ENCODE measurements at places on chromosomes 16 and 17. TPM values are rescaled to one million over a fixed set of nuclear protein-coding genes. Genes with fewer than 3 reads are reported as not detected.

DNA sequence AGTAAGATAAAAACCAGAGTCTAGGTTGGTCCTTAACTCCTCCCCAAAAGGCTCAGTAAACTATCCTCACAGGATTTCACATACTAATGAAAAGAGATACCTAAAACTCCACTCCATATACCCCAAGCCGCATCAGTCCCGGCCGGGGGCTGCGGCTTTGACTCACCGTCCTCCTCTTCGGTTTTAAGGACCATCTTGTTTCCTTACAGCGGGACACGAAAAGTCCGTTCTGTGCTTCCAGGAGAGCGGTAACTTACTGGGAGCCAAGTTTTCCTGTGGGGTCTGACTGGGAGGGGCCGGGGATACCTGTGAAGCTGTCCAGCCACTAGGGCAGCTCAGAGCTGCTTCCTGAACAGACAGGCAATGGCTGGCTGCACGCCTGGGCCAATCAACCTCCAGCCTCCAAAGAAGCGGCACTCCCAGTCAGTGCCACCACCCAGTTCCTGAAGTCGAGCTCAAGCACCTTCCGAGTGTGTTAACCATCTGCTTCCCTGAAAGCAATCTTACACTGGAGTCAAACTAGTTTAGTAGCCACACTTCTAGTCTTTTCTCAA lies 45.5 kb downstream of the CYTH1 start:
- peak; percentile 94 for DNase-seq

DNA sequence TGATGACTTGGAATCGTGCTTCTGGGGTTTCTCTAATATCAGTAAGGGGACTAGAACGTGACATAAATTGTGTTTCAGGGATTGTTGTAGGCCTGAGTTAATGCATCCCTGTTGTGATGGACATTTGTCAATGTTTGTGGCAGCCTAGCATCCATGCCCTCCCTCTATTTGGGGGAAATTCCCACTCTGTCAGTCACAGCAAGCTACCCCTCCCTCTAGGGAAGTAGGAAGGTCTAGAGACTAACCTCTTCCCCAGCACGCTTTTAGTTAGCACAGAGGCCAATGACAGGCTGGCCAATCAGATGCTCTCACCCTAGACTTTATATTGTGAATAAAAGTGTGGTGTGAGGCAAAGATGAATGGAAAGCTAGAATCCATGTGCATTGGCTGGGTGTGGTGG lies 32.4 kb upstream of the NF1 start:
- DNase-seq, result no peak

DNA sequence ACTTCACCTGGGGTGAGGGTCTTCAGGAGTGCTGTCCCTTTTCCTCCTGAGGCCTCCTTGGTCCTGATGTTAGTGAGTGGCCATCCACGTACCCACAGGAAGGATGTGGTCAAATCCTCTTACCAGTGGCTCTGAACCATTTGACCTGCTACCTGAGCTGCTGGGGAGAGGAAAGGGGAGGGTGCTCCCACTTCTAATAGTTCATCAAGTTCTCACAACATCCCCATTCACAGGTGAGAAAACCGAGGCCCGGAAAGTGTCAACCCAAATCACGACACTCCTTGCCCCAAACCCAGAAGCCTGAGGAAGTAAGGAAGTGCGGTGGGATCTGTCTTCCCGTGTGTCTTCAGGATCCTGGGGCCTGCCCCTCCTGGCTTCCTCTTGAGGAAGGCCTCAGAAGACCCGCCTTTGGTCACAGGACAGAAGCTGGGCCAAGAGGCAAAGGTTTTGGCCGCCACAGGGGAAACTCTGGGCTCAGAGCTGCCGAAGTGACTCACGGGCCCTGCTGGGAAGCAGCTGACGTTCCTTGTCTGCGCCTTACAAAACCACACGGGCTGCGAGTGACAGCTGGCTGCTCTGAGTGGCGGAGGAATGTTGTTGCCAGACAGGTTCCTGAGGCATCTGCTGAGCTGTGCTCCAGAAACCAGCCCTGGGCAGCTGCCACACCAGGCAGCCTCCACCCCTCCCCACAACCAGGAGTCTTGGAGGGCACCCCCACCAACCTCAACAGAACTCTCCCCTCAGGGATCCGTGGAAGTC lies 13.9 kb upstream of the KIFC3 start:
- peak; percentile 90 for DNase-seq

DNA sequence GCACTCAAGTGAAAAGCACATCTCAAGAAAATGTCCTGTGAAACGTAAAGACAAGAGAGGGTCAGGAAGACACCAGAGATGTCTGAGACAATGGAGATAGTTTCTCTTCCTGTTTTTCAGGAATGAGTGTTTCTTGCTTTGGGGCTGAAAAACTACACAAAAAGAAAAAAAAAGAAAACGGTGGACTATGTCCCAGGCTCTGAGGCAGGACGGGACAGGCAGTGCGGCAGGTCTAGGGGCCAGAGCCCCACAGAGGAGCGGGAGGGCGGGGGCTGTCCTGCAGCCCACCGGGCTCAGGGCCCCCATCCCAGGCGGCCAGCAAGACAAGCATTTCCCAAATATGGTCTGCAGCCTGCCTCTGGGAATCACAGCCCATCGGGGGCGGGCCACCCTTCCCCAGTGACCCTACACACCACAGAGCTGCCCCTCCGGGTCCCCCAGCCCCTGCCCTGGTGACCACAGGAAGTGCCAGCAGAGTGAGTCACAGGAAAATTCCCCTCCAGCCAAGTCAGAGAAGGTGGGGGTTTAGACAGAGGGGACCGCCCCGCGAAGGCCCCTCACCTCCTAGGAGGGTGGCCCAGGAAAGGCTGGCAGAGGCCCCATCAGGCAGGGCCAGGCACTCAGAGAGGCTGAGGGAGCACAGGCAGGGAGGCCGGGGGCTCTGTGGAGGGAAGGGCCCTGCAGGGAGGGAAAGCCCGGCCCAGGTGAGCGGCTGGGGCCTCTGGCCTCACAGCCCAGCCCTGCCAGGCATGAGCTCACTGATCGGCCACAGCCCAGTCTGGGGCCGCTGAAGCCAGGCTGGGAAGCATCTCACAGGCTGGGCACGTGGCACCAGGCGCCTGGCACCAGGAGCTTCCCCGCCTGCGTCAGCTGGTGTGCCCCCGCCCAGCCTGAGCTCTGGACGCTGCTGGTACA lies 6.3 kb downstream of the BCAR1 start:
- DNase-seq, result peak; percentile 82

GRCh38 chr16:81473558-81473957 lies 28.9 kb downstream of the CMIP start:
- peak; percentile 71 for DNase-seq

GRCh38 chr16:2231016-2231931 lies 5.0 kb upstream of the DNASE1L2 start:
- DNase-seq, result no peak

SMARCD2 gene
- polyA plus RNA-seq, result 131 TPM

OR1F1 gene
- polyA plus RNA-seq, result not detected

MPHOSPH6 gene
- polyA plus RNA-seq, result 36.0 TPM

Measured in left lung (tissue), 14 donors.